ENCODE measurements at places on chromosomes 6 and 20.

DNA sequence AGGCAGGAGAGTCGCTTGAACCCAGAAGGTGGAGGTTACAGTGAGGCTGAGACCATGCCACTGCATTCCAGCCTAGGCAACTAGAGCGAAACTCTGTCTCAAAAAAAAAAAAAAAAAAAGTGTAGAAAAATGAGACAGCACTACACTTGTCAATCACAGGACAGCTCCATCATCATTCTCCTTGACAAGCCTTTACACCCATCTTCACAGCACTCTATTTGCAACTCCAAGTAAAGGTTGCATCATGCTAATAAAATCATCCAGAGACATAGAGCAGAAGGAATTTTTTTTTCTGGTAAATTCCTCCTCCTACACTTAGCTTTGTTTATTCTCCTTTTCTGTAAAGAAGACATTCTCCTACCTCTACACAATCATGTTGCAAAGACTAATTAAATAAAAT, 791.0 kb upstream of the HS3ST5 start:
- no peak for DNase-seq

GRCh38 chr6:89154131-89154530, 8.3 kb downstream of the PM20D2 start:
- DNase-seq: no peak

- no peak for DNase-seq
Measured at GRCh38 chr6:15387118-15387517, 141.2 kb downstream of the JARID2 start.

DNA sequence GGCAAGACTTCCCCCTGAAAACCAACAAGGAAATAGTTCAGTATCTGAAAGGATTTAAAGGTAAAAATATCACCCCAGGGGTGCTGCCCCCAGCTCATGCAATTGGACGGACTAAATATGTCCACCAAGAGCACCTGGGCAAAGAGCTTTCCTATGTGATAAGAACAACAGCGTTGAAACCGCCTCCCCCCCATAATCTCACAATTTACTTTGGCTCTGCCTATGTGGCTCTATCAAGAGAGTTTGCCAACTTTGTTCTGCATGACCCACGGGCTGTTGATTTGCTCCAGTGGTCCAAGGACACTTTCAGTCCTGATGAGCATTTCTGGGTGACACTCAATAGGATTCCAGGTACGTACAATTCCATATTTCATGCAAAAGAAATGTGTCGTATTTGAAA, 35.8 kb downstream of the GCNT2 start:
- DNase-seq: no peak

Data from T follicular helper cell (primary cell).